T-helper 2 cell (primary cell): ENCODE measurements at places on chromosomes 12 and 14.

GRCh38 chr12:50220363-50220995 is 53.3 kb upstream of the CERS5 start:
- no peak for DNase-seq

- no peak for DNase-seq
Measured at GRCh38 chr14:55979781-55980180, 138.4 kb upstream of the PELI2 start.

- DNase-seq = no peak
Measured at GRCh38 chr14:77559381-77559780, 57.1 kb downstream of the SPTLC2 start.

DNA sequence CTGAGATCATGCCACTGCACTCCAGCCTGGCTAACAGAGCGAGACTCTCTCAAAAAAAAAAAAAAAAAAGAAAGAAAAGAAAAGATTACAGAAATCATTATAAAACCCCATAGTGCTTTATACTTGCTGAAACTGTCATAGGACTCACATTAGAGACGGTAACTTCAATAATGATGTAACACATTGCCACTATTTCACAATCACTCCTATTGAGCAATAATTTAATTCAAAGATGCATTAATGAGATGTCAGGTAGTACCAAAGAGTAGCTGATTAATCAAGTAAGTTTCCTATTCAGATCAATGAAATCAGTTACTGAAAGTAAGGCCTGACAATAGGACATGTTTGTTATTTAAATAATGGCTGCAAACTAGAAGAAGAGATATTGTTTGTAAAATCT is 751.5 kb upstream of the ALG10B start:
- no peak for DNase-seq

GRCh38 chr14:67385120-67385519 is 25.0 kb downstream of the EIF2S1 start:
- no peak for DNase-seq
